ENCODE measurements at places on chromosomes 3 and 15. TPM values are rescaled to one million over a fixed set of nuclear protein-coding genes. Genes with fewer than 3 reads are reported as not detected.

GRCh38 chr15:85036716-85037115 lies 55.1 kb downstream of the PDE8A start:
- no peak for DNase-seq

GRCh38 chr3:61649381-61650170 lies 88.2 kb downstream of the PTPRG start:
- DNase-seq, result no peak

GRCh38 chr3:110430146-110430545 lies 641.5 kb upstream of the NECTIN3 start:
- DNase-seq, result peak; percentile 46

Gene AGBL1
- not detected for total RNA-seq

Data from fibroblast of lung (primary cell).